ENCODE measurements at places on chromosomes 7 and 10.

- no peak for DNase-seq
These were observed 131.0 kb upstream of the EEPD1 start for GRCh38 chr7:36021917-36022550.

- no peak for DNase-seq
These were observed 92.0 kb upstream of the PRSS58 start for GRCh38 chr7:142349670-142350405.

DNA sequence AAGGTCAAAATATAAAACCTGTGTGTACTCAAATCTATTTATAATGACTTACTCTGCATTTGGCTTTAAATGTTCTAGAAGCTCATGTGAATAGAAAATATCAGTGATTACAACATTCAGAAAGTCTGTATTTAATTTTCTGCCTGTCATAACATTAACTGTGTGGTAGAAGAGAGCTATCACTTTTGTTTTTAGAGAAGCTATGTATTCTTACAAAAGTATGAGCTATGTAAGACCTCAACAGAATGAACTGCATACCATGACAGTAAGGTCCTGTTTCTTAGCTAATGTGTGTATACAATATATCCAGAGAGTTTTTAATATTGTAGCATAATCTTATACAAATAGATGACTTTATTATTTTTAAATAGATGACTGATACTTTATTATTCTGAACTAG, 61.5 kb downstream of the PTN start:
- DNase-seq, result no peak

DNA sequence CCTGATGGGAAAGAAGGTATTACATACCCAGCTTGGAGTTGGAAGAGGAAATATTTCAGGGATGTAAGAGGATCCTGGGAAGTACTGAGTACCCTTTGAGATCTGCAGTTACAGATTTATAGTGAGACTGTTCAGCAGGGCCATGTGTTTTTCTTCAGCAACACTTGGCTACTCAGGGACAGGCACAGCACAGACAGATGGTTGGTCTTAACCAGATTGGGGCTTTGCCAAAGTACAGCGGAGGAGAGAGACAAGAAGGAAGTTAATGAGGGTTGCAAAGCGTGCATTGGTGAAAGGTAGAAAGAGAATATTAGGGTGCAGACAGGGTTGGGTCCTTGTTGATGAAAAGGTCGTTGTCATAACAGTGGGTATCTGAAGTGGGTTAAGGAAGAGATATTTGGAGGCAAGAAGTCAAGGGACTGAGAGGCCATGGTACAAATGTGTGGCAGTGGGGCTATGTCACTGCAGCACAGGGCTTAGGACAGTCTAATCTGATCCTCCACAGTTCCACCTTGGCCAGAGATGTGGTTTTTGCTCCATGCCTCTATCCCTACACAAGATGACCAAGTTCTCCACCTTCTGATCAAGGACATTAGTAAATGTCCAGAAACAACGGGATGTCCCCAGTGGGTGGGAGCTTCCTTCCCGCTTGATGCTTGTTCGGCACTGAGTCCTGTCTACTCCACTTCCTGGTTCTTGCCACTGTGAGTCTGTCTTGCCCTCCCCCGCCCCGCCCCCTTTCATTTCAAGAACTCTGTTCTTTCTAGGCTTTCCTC, 18.9 kb upstream of the DNAJC1 start:
- no peak for DNase-seq

DNA sequence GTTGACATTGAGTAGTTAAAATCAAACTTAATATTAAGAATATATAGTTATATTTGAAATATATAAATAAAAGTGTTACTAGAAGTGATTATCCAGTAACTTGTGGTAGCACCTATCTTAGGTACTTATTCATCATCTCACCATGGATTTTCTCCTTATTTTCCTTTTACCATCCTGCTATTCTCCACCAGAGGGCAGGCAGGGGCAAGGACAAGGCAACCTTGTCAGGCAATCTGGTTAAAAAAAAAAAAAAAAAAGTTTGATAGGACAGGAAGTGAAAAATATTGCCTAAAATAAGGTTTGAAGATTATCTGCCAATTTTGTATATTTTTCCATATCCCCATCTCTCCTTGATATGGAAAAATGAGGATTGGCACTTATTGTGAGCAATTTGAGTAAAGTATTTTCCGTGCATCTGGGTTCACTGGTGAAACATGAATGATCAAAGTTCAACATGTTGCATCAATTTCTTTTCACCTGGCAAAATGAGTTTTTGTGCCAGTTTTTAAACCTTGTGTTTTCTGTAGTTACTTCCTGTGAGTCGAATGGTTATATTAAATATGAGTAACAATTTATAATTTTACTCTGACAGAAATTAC, 256.7 kb downstream of the AGMO start:
- peak; percentile 59 for DNase-seq

- peak; percentile 64 for DNase-seq
These were observed 430.8 kb downstream of the PLXNA4 start for GRCh38 chr7:132145466-132145865.

- DNase-seq, result no peak
These were observed 5.7 kb upstream of the GRID1 start for GRCh38 chr10:86372119-86372783.

DNA sequence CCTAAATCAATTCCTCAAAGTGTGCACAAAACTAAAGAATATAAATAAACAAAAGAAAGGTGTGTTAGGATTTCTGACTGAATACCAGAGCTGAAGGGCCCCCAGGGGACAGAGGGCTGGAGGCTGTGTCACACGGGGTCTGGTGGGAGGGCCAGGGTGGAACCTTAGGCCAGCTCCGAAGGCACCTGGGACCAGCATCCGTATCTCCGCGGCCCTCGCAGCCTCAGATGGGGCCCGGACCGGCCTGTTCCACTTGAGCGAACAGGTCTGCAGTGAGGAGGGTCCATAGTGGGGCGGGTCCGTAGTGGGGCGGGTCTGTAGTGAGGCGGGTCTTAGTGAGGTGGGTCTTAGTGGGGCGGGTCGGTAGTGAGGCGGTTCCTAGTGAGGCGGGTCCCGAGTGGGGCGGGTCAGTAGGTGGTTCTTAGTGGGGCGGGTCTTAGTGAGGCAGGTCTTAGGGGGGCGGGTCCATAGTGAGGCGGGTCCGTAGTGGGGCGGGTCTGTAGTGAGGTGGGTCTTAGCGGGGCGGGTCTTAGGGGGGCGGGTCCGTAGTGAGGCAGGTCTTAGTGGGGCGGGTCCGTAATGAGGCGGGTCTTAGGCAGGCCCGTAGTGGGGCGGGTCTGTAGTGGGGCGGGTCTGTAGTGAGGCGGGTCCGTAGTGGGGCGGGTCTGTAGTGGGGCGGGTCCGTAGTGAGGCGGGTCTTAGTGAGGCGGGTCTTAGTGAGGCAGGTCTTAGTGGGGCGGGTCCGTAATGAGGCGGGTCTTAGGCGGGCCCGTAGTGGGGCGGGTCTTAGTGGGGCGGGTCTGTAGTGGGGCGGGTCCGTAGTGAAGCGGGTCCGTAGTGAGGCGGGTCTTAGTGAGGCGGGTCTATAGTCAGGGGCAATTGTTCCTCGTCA, 15.1 kb downstream of the GPR146 start:
- DNase-seq, result peak; percentile 8

GRCh38 chr7:156777364-156778069, 115.5 kb downstream of the LMBR1 start:
- no peak for DNase-seq

DNA sequence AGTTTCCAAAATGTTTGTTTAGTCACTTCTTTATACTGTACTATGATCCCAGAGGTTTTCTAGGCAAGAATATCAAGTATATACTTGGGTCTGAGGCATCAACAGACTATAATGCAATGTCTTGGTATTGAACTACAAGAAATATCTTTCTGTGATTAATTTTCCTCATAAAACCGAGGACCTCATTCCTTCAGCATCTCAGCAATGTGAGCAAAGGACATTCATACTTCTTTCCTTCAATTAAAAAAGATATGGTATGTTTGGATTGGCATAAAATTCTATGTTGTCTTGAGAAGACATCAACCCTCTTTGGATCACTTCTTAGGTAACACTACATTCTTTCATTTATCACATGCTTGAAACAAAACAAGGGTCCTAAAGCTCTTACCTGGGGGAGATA, 524.5 kb downstream of the PHTF2 start:
- no peak for DNase-seq
